Hippocampal formation (tissue), 2 donors: ENCODE measurements at places on chromosomes 6 and 20.

DNA sequence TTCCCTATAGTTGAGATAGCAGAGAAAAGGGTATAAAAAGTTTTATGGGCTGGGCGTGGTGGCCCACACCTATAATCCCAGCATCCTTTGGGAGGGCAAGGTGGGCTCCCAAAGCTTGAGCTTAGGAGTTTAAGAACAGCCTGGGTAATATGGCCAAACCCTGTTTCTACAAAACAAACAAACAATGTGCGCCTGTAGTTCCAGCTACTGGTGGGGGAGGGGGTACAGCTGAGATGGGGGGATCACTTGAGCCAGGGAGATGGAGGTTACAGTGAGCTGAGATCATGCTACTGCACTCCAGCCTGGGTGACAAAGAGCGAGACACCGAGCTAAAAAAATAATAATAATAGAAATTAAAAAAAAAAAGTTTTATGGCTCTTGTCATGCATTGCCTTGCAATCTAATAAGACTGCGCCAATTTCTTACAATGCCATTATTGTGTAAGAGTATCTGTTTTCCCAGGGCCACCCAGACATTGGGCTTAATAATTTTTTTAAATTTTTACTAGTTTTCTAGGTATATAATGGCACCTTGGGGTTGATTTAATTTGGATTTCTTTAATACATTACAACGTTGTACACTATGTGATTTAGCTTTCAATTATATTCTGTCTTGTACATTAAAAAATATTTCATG lies 3.9 kb downstream of the ACSS2 start:
- peak; percentile 35 for DNase-seq

GRCh38 chr6:42075159-42075838 lies 25.0 kb downstream of the TAF8 start:
- DNase-seq, result peak; percentile 39

- DNase-seq, result no peak
Observed at GRCh38 chr6:161189891-161190290, 84.0 kb downstream of the AGPAT4 start.

- DNase-seq, result no peak
Observed at GRCh38 chr20:62357187-62357667, 9.9 kb downstream of the LAMA5 start.

GRCh38 chr6:140039364-140039763 lies 664.9 kb upstream of the CITED2 start:
- no peak for DNase-seq

- no peak for DNase-seq
Observed at GRCh38 chr6:79796197-79796596, 151.2 kb downstream of the ELOVL4 start.

DNA sequence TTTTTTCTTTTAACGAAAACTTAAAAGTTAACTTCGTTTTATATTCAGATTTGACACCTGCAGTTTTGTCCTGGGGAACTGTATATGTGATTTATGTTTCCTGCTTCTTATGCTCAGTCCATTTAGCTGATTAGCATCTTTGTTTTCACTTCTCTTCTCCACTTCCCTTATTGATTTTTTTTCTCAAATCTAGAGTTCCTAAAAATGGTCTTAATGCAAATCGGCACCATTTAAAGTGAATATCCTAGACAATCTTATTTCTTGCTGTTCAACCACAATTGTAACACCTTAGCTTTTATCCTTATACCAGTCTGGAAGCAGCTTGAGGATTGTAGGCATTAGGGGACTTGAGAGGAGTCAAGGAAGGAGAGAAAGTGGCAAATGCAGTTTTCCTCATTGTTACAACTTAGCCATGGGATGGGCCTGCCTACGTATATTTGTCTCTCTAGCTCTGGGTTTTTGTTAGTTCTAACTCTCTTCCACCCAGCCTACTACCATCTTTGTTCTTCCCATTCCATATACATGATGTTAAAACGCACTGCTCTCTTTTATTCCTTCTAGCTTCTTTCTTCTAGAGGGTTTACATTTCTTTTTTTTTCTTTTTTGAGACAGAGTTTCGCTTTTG lies 8.5 kb downstream of the QRSL1 start:
- DNase-seq, result no peak

- DNase-seq, result no peak
Observed at GRCh38 chr6:99739526-99739925, 132.9 kb downstream of the PRDM13 start.

GRCh38 chr20:56715902-56716519 lies 86.9 kb downstream of the TFAP2C start:
- DNase-seq, result no peak

GRCh38 chr20:24994470-24995368 lies 2.2 kb upstream of the APMAP start:
- peak; percentile 86 for DNase-seq

GRCh38 chr6:28478518-28478917 lies 35.2 kb upstream of the ZSCAN23 start:
- DNase-seq, result no peak

GRCh38 chr20:51750037-51750769 lies 18.0 kb downstream of the ATP9A start:
- peak; percentile 54 for DNase-seq

DNA sequence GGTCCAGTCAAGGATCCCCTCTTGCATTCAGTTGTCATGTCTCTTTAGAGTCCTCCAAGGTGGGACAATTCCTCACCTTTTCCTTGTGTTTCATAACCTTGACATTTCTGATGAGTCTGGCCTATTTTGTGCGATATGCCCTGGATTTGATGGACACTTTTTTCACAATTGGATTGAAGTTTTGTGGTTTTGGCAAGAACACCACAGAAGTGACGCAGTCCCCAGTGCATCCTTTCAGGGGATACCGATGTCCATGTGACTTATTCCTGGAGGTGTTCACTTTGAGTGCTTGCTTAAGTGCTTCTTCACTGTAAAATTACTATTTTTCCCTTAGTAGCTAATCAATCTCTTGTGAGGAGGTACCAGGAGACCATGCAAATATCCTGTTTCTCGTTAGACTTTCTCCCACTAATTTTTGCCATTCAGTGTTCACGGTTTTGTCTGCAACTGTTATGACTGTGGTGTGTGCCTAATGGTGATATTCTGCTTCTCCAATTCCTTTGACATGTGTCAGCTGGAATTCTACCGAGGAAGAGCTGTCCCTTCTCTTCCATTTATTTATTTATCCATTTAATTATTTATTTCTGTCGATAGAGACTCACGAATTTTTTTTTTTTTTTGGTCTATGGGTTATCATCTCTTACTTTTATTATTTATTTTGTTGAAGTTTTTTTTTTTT lies 30.8 kb downstream of the BPIFB4 start:
- no peak for DNase-seq

DNA sequence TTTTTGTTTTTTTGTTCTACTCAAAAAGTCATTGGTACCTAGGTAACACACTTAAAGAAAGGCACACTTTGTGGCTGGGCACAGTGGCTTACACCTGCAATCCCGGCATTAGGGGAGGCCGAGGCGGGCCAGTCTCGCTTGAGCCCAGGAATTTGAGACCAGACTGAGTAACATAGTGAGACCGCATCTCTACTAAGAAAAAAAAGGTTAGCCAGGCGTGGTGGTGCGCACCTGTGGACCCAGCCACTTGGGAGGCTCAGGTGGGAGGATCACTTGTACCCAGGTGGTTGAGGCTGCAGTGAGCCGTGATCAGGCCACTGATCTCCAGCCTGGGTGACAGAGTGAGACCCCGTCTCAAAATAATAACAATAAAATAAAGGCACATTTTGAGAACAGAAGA lies 67.4 kb upstream of the BHLHE23 start:
- DNase-seq, result no peak

- no peak for DNase-seq
Observed at GRCh38 chr20:16528078-16528477, 45.2 kb downstream of the KIF16B start.

DNA sequence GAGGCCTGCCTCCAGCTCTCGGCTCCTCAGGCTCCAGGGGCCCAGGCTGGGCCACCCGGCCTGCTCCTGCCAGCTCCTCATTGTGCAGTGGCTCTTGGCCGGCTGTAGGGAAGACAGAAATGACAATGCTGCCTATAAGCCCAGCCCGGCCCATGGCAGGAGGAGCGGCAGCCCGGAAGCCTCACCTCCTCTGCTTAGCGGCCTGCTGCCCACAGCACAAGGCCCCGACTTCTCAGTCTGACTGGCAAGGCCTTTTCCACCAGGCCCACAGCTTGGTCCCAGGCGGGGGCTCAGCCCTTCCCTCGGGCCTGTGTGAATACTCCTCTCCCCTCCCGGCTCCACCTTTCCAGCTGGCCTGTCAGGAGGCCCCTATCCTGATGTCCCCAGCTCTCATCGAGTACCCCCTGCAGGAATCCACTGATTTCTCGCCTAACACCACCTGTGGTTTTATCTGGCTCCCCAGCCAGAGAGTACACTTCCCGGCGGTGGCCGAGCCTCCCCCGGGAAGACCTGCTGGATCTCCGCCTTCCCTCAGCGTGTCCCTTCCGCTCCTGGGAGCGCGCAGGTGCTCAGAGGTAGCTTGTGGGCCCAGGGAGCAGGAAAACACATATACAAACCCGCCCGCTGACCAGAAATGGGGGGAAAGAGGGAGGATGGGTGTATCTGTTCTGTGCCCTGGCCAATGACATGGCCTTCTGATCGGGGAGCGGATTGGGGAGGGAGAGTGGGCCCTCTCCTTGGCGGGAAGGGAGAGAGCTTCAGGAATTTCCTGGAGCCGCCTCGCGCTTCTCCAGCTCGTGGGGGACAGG lies 963 bp downstream of the DDRGK1 start:
- no peak for DNase-seq

GRCh38 chr6:17552861-17553260 lies 47.2 kb upstream of the FAM8A1 start:
- DNase-seq, result no peak

DNA sequence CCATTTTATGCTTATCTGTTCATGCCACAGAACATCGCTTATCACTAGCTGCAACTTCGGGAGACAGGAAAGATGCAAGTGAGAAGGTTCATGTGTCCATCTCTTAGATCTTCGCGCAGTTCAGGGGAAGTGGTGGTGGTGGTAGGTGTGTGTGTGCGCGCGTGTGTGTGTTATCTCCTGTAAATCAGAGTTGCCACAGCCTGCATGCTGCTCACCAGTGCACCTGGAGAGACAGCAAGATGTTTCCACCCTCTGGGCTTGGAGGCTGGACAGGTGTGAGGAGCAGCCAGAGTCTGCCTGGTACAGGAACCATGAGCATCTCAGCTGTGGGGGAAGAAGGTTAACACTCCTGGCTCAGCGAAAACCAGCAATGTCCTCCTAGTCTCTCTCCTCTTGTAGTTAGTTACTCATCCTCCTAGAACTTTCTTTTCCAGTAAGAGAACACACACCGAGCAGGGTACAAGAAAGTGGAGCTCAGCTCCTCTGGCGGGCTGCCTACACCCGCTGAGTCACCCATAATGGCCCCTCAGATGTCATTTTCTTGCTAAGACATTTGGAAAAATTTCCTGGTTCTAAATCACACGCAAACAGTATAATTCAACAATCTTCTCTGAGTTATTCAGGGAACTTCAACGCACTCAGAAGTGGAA lies 5.1 kb upstream of the TUBB1 start:
- no peak for DNase-seq

GRCh38 chr20:677957-678356 lies 2.4 kb upstream of the SCRT2 start:
- no peak for DNase-seq

- no peak for DNase-seq
Observed at GRCh38 chr6:79421001-79421411, 116.2 kb downstream of the LCA5 start.

- DNase-seq, result no peak
Observed at GRCh38 chr6:139587469-139587868, 213.0 kb upstream of the CITED2 start.

GRCh38 chr6:158475344-158476302 lies 84.3 kb upstream of the TMEM181 start:
- DNase-seq, result no peak
